NT2/D1 (cell line): ENCODE measurements at places on chromosomes 6 and 20.

GRCh38 chr6:136766274-136766673 is 26.0 kb downstream of the MAP3K5 start:
- DNase-seq = no peak

DNA sequence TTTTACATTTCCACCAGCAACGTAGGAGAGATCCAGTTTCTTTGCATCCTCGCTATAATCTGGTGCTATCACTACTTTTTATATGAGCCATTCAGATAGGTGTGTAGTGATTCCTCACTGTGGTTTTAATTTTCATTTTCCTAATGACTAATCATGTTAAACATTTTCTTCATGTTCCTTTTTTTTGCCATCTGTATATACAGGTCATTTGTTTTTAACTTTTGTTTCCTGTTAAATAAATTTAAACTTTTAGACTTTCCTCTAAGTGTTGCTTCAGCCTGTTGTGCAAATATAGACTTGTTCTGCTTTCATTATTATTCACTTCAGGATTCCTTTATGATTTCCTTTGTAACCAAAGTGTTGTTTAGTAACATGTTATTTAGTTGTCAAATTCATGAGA is 697.4 kb downstream of the PTPRT start:
- DNase-seq = no peak

GRCh38 chr6:26214803-26215584 is 127.8 kb downstream of the HFE start:
- DNase-seq = no peak

- DNase-seq = no peak
These were observed 389.2 kb upstream of the FLRT3 start for GRCh38 chr20:14726591-14726990.

DNA sequence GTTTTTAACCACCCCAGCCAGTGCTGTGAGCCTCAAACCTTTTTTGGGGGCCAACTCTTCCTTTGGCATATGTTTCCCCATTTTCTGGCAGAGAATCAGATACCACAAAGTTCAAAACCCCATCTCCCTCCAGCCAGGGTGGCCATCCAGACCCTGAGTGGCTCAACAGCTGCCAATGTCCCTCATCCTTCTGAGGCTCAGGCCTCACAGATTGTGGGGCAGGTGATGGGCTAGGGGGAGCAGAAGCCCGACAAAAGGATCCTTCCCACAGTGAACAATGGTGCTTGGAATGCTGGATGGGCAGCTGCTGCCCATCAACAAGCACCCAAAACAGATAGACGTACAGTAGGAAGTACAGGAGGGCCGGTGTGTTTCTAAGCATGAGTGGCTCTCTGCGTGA is 42.6 kb upstream of the IL17A start:
- DNase-seq = no peak

- DNase-seq = no peak
These were observed 37.8 kb upstream of the CD93 start for GRCh38 chr20:23123886-23124285.

DNA sequence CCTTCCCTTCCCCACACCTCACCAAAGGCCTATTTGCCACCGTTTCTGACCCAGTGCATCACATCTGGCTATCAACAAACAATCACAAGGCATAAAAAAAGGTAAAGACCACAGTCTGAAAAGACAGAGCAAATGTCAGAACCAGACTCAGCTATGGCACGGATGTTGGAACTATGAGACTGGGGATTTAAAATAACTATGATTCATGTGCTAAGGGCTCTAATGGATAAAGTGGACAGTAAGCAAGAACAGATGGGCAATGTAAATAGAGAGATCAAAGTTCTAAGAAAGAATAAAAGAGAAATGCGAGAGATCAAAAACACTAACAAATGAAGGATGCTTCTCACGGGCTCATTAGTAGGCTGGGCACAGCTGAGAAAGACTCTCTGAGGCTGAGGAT is 99.5 kb downstream of the LAMP5 start:
- no peak for DNase-seq

DNA sequence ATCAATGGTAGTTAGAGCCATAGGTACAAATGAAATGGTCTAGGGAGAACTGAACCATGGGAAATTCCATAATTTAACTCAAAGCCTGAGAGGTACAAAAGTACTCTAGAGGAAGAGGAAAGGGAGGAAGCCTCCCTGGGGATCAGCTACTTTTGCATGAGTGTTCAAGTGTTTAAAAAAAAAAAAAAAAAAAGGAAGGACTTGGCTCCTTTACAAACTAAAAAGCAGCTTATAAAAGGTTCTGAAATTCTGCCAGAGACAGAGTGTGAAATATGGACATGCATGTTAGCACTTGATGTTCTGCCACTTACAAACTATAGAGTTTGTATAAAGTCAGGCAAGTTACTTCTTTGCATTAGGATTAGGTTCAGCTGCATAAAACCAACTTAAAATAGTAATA is 290.0 kb downstream of the TBC1D7 start:
- no peak for DNase-seq

GRCh38 chr6:136341967-136342366 is 52.3 kb upstream of the BCLAF1 start:
- DNase-seq = no peak

DNA sequence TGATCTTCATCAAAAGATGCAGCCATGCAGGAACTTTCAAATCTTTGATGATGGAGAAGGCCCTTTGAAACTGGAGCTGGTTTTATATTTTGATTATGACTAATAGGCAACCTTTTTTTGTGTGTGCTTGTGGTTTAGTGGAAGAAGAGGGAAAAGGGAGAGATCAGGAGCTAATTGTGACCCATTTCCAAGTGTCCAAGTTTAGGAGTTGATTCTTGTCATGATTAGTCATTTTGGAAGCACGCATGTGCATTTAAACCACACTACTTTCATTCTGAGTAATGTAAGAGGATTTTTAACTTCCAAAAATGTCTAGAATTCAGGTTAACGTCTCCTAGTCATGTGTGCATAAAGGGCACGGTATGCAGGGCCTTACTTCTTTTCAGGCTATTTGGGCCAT is 3.5 kb downstream of the FOXO3 start:
- DNase-seq = no peak

DNA sequence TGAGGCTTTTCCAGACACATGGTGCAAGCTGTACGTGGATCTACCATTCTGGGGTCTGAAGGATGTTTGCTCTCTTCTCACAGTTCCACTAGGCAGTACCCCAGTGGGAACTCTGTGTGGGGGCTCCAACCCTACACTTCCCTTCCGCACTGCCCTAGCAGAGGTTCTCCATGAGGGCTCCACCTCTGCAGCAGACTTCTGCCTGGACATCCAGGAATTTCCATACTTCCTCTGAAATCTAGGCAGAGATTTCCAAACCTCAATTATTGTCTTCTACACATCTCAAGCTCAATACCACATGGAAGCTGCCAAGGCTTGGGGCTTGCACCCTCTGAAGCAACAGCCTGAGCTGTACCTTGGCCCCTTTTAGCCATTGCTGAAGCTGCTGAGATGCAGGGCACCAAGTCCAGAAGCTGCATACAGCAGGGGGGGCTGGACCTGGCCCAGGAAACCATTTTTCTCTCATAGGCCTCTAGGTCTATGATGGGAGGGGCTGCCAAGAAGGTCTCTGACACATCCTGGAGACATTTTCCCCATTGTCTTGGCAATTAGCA is 11.6 kb downstream of the PDSS2 start:
- no peak for DNase-seq

- peak; percentile 86 for DNase-seq
These were observed at the start of gene NOP56 for GRCh38 chr20:2651772-2652723. NOP56 (plus strand) TSS chr20:2652632; CDS start chr20:2652661, 29 bp downstream.

DNA sequence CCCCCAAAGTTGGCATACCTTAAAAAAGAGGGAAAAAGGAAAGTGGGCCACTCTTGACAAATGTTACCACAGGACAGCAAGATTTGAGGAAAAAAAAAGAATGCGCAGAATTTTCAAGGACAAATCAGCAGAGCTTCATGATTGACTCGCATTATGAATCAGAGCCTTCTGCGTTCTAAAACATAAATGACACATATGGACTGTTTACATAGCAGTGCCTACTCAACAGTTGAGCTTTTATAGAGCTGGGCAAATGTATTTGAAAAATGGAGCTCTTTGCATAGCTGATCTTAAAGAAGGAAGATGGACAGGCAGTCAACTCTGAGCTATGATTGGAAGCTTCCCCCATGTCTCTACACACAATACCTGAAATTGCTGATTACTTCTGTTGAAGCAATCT is 213.2 kb upstream of the NT5E start:
- DNase-seq = no peak

DNA sequence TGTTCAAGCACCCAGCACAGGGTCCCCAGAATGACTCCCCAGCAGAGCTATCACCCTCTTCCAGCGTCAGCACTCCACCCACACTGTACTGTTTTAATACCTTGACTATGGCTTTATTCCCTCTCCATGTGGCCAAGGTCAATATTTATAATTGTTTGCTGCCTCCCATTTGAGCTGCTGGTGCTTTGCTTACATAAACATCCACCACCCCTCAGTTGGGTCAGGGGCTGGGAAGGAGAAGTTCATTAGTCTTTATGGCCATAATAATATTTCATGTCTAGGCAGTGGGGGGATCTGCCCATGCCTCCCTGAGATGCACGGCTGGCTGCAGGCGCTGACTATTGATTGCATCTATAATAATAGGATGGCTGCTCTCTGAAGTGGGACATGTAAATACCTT is 41.8 kb upstream of the SAYSD1 start:
- no peak for DNase-seq

DNA sequence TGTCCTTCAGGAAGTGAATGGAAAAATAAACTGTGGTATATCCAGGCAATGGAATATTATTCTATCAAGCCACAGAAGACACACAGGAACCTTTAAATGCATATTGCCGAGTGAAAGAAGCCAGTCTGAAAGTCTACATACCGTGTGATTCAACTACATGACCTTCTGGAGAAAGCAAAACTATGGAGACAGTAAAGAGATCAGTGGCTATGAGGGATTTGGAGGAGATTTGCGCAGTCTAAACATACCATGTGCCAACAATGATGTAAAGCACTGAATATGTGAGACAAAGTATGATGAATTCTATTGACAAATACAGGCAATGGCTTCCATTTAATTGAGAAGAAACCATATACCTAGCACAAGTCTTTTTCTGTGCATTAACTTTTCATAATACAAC is 518.3 kb upstream of the ZNF337 start:
- DNase-seq = no peak

- no peak for DNase-seq
These were observed 750.6 kb upstream of the ADGRB3 start for GRCh38 chr6:67884442-67884841.

GRCh38 chr20:38893056-38893564 is 33.1 kb upstream of the FAM83D start:
- no peak for DNase-seq

GRCh38 chr6:119428633-119429032 is 79.1 kb upstream of the MAN1A1 start:
- no peak for DNase-seq

GRCh38 chr20:2557873-2558580 is 21.7 kb downstream of the TMC2 start:
- DNase-seq = no peak

DNA sequence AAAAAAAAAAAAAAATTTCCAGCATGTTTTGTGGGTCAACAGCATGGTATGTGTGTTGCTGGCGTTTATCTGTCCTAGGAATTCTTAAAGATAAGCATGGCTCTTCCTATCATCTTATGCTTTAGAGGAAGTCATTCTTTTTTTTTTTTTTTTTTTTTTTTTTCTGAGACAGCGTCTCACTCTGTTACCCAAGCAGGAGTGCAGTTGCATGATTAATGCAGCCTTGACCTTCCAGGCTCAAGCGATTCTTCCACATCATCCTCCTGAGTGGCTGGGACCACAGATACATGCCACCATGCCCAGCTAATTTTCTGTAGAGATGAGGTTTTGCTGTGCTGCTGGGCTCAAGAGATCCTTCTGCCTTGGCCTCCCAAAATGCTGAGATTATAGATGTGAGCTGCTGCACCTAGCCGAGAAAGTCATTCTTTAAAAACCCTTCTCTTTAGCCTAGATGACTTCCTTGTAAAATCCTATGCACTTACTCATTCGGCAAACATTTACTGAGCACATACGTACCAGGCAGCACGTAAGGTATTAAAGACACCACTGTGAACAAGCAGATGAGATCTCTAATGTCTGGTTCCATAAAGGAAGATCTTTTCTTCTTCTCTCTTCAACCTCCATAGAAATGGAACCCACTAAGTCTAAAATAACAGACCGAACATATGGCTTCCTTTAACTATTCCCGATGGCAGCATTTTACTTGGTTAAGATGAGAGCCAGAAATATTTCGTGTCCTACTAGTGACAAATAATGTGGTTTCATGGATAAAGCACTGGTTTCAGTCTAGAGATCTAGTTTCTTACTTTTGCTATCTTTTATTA is 122.4 kb downstream of the RIN2 start:
- no peak for DNase-seq

GRCh38 chr6:169638388-169638787 is 63.4 kb downstream of the WDR27 start:
- DNase-seq = no peak

GRCh38 chr6:109769213-109769612 is 78.1 kb downstream of the FIG4 start:
- DNase-seq = no peak

DNA sequence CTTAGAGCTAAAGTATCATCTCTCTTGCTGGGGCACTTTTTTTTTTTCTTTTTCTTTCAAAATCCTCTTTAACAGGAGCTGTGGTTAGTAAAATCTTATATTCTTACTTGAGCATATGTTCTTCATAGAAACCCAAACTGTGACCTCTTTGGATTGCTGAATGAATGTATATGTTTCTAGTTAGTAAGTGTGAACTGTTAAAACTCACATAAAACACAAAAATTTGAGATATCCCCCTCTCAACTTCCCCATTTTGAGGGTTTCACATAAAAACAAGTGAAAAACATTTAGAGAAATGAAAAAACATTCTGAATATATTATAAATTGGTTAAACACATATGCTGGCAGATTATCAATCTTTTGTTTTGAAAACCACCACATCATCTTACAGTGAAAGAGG is 78.1 kb downstream of the INSM1 start:
- no peak for DNase-seq

- no peak for DNase-seq
These were observed 87.1 kb downstream of the NINL start for GRCh38 chr20:25498280-25498606.

- DNase-seq = no peak
These were observed 81.0 kb downstream of the AGPAT4 start for GRCh38 chr6:161192636-161193411.

DNA sequence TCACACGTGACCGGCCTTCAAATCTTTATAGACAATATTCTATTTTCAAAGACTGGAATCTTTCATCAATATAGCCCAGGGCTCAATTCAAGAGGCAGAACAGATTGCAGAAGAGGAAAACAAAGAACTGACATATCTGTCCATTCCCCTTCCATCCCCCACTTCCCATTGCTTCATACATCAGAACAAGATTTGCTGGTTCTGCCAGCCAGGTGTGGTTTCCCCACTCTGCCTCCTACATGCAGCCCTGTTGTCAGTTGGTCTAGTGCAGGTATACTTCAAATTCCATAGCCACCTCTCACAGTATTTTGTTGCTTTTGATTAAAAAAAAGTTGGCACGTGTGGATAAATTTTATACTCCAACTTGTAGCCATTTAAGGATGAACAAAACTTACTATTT is 174.9 kb downstream of the CD109 start:
- DNase-seq = no peak
